ENCODE measurements at places on chromosomes 11 and 22.
A peak's percentile ranks its signal among the peaks of the same experiment; 100 is the strongest.

DNA sequence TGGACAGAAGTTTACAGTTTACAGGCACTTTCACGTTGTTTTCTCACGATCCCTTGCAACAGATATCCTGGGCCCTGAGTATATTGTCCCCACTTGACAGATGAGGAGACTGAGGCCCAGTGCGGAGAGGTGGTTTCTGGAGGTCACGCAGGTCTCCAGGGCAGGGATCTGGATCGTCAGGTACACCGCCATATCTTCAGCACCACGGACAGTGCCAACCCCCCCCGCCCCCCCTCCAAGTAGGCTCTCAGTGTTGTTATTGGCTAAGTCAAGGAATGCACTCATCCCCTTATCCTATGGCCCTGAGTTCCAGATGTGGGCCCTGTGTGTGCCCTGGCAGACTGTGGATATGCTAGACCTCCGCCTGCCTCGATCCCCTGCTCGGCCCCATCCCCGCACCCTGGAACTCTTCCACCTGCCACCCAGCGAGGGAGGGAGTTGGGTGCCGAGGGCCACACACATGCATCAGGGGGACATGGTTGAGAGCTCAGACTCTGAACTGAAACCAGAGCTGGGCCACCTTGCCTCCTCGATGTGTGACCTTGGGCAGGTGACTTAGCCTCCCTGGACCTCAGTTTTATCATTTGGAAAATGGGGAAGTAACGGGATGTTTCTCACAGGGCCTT, 37.5 kb downstream of the MPPED1 start:
- DNase-seq, result no peak

DNA sequence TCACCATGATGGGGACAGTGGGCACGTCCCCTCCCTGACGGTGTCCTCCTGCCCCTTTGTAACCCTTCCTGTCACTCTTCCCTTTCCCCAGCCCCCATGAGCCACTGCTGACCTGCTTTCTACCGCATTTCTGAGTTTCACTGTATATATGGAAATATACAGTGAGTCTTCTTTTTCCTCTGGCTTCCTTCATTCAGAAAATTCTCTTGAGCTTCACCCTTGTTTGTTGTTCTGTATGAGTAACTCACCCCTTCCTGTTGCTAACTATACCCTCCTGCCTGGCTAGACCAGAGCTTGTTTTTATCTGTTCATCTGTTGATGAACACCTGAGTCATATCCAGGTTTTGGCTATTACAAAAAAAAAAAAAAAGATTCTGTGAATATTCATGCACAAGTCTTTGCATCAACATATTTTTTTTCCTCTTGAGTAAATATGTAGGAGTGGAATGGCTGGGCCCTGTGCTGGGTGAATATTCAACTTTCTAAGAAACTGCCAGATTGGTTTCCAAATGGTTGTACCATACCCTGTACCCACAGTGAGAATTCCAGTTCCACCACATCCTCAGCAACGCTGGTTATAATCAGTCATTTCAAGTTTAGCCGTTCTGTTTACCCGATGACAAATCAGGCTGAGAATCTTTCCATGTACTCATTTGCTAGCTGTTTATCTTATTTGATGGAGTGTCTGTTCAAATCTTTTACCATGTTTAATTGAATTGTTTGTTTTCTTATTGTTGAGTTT, 62.0 kb downstream of the IGF2 start:
- no peak for DNase-seq

GRCh38 chr11:48366365-48366764, at the start of gene OR4C5:
TSS of gene OR4C5 (minus strand) at chr11:48366465. CDS start at chr11:48366465, 0 bp downstream.
- no peak for DNase-seq

GRCh38 chr11:46555267-46556054, 38.4 kb downstream of the AMBRA1 start:
- DNase-seq, result no peak

DNA sequence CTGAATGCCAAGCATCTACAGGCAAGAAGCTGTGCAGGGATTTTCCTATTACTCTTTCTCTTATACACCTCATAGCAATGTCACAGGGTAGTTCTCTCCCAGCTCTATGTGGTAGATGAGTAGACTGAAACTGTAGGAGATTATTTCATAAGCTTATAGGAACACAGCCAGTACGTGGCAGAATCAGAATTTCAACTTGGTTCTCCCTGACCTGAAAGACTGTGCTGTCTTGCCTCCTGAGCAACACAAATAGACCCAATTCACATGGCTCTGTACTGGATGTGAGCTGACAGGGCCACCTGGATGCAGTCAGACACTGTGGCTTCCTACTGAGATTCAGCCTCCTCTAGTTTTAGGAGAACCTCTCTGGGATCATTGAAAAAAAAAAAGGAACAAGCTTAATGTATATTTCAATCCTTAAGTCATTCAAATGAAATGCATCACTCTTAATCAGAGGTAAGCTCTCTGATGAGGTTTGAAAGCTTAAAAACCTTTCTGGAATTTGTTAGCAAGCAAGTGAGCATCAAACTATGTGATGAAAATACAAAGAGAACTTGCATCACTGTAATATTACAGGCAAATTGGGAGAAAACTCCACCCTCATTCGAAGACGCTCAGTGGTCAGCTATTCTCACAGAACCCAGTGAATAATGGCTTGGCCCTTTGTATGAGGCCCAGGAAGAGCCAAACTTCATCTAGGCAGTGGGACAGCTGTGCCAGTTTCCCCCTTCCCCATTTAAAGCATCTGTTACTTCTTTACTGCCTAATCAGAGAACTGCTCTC, 1039.3 kb downstream of the NTM start:
- no peak for DNase-seq

- DNase-seq, result no peak
Measured at GRCh38 chr11:80822308-80822707, 1381.5 kb upstream of the TENM4 start.

- DNase-seq, result no peak
Measured at GRCh38 chr11:23903044-23903704, 593.7 kb upstream of the LUZP2 start.

DNA sequence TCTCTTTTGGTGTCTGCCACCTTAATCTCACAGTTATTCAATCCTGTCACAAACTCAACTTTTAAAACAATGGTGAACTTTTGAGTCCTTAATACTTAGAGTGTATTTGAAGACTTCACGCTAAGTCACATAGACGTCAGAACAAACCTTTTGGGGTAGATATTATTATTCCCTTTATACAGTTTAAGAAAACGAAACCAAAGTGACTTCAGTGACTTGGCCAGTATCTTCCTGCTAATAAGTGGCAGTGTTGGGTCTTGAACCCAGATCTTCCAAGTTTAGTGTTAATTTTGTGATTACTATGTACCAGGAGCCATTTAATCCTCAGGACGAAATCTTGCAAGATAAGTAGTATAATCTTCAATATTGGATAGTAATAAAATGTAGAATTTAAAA, 691 bp downstream of the CEP295 start:
- no peak for DNase-seq

- no peak for DNase-seq
Measured at GRCh38 chr11:1029654-1030053, 6.9 kb downstream of the MUC6 start.

DNA sequence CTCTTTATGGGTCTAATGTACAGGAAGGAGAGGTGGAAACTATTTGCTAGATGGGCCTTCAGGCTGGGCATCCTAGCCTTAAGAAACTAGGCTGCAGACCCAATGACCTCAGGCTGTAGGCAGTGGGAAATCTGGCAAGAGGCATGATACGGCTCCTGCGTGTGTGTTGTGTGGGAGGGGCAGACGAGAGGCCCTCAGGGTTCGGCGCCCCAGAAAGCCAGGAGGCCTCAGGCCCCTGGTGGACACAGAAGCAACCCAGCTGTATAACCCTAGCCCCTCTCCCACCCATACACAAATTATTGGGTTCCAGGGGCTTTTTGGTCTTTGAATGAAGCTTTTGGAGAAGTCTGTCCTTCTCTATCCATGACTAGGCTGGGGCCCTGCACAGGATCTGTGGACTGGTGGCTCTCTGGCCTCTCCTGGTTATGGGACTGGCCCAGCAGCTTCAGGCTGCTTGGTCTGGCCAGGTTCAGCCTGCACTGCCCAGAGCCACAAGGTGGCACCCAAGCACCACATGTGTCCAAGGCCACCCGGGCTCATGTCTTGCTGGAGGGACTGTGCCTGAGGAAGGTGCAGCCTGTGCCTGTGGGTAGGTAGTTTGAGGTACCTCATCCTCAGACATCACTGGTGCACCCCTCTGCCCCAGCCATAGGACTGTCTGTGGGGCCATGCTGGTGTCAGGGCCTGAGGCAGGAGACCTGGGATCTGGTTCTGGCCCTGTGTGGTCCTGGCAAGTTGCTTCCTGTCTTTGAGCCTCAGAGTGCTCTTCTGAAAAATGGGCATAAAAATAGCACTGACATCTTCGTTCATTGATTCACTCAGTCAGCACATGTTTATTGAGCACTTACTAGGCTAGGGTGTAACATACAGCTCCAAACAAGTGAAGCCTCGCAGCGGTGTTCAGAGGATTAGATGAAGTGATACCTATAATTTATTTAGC, 87.5 kb downstream of the RRM1 start:
- DNase-seq, result peak; percentile 37

- DNase-seq, result no peak
Measured at GRCh38 chr22:25762147-25762546, 20.2 kb downstream of the MYO18B start.

DNA sequence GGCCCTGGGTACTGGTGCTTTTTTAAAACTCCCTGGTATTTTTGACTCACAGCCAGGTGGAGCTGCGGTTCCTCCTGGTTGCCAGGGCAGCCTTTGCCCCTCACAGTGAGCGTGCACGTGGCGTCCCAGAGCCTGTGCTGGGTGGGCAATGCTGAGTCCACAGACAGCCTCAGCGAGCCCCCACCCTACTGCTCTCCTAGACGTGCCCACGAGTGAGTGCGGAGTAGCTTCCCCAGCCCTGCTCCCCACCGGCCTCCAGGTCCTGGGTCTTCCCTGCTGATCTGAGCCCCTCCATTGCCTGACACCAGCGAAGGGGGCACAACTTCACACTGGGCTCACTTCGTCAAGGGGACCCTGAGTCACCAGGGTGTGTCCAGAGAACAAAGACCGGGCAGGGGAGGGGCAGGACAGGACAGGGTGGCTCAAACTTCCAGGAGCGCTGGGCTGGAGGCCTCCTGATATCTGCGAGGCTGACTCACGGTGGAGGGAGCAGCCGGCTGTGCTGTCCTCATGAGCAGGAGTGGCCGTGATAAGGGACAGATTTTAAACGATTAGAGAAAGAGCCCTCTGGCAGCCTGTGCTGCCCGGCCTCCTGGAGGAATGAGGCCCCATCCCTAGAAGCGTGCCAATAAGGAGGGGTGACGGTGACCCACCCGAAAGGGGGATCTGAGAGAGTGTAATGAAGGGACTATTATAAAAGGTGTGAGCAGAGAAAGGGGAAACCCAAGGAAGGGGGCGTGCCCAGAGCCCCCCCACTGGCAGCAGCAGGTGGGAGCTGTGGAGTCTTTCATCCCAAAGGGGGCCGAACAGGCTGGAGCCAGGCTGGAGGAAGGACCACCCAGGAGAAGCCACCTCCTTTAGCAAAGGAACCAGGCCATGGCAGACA, 129.3 kb upstream of the FGF3 start:
- no peak for DNase-seq

GRCh38 chr11:130478881-130479280, 30.4 kb downstream of the ADAMTS15 start:
- DNase-seq, result no peak

- no peak for DNase-seq
Measured at GRCh38 chr11:69887841-69888427, 68.7 kb upstream of the FGF3 start.

DNA sequence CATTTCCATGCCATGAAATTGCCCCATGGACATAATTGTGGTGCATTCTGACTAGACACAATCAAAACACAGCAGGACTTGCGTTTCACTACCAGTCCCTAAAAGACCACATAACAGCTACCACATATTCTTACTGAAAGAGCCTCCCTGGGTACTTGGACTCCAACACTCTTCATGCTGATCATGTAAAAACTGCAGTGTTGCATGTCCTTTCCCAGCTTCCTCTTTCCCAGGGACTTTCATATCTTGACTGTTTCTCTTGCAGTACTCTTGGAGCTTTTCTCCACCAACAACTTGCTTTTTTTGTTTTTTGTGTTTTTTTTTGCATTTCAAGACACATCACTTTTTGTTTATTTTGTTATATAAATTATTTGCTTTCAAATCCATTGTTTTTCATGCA, 22.9 kb downstream of the MS4A6E start:
- DNase-seq, result no peak

DNA sequence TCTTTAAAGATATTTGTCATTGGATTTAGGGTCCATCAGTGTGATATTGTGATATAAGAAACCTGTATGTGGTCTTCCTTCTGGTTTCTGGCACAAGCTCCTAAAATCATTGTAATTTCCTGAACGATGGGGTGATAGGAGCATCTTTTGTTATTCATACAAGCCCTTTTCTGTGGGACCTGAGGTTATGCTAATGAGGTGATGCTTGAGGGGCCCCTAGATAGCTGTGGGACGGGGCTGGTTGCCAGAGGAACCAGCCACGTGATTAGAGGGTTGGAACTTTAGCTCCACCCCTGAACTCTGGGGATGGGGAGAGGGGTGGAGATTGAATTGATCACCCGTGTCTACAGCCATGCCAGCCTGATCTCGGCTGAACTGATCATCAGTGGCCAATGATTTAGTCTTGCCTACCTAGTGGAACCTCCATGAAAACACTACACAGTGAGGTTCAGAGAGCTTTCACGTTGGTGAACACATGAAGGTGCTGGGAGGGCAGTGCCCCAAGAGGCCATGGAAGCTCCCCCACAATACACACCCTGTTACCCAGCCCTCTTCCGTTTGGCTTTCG, 62.8 kb downstream of the BCR start:
- DNase-seq, result no peak

DNA sequence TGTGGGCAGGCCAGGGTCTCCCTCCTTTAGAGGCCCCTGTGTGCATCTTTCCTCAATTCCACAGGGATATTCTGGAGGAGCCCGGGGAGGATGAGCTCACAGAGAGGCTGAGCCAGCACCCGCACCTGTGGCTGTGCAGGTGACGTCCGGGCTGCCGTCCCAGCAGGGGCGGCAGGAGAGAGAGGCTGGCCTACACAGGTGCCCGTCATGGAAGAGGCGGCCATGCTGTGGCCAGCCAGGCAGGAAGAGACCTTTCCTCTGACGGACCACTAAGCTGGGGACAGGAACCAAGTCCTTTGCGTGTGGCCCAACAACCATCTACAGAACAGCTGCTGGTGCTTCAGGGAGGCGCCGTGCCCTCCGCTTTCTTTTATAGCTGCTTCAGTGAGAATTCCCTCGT, 39.1 kb downstream of the TPCN2 start:
- DNase-seq, result no peak

All from GM18507 (cell line).